Left renal pelvis (tissue), 4 donors: ENCODE measurements at places on chromosomes 2 and 18.

DNA sequence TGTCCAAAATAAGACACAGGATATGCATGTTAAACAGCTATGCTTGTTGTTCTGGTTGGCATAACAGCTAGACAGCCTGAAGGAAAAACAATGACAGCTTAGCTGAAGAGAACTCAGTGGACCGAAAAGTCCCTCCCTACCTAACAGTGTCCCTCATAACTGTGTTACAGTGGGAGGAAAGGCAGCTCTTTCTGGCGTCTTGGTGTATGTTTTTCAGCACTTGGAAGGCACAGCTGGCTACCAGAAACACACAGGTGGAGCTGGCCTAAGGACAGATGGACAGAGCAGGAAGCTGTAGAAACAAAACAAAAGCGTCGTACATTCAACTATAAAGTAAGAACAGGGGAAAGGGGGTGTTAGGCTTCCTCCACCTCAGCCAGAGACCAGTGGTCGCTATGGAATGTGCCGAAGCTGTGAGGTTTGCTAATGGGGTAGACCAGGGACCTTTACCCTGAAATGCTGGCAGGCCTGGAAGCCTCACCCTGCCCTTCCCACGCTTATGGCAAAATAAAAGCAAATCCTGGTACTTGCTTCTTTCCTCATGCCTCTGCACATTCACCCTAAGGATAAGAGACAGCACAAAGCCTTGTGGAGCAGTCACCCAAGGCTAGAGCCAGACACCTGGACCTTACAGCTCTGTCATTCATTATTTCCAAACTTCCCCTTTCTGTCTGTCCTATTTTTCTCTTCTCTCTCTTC is 103.5 kb upstream of the TRIB2 start:
- DNase-seq, result peak; percentile 65

DNA sequence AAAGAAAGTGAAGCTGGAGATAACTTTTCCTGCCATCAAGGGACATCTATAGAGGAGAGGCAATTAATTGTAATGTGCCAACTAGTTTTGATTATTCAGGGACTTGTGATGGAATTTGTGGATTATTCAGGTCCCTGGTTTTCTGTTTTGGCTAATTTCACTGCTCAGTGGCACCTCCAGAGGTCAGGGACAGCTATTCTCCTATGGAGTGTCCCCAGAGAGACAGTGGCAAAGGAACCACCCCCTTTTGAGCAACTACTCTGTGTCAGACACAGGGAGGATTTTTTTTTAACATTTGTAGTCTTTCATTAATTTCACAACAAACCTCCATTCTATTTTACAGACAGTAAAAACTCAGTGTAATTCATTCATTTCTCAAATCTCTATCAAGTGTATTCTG is 206.0 kb upstream of the SPRED2 start:
- DNase-seq, result no peak

DNA sequence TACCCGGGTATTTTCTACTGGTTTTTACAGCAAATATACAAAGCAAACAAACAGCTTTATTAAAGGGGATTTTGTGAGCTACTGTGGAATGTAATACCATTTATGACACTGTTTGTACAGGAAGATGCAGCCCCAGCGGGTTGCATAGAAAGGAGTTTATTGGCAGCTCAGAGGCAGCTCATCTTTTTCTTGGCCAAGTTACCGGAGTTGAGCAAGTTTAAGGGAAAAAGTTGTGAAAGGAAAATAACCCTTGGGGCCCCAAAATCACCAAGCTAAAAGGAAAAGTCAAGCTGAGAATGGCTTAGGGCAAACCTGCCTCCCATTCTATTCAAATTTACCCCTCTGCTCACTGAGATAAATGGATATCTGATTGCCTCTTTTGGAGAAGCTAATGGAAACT is 60.8 kb downstream of the MOB4 start:
- DNase-seq, result no peak

DNA sequence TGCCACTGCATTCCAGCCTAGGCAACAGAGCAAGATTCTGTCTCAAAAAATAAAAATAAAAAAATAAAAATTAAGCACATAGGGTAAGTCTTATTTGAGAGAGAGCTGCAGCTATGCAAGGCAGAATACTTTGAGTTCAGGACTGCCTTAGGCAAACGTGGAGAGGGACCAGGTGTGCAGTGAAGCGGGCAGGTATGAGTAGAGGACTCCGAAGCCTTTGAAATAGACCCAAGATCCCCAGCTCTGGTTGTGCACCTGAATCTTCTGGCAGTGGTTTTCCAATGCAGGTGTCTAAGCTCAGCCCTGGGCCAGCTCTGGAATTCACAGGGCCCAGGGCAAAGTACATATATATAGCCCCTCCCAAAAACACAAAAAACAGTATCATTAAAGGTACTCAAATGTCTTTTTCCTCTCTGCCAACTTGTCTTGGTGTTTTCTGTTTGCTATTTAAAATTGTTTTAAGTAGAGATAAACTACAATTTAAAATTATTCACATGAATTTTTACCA is 21.2 kb downstream of the TGIF1 start:
- no peak for DNase-seq

DNA sequence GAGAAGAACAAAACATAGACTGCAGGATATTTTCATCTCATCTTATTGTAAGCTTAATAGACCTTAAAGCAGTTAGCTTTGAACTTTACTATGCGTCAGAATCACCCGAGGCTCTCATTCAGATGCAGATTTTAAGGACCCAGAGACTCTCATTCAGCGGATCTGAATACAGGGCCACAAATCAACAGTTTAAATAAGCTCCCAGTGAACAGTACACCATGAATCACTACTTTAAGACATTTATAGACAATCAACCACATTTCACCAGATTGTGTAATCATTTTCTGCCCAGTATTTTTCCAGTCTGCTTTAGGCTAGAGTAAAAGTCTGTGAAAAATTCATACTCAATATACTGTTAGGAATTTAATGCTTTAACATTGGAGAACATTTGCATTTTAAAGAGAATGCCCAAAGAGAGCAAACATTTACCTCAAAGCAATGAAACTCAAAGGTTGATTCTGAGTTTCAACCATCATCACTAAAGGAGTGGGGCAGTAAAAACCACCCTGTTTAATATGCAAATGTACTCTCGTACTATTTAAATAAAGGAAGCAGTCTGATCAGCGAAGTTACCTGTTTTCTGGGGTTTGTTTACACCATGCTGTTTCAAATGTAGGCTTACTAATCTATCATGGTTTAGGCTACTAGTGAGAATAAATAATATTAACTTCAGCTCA is 11.0 kb upstream of the ALPK2 start:
- no peak for DNase-seq

GRCh38 chr18:47286776-47287410 is 35.4 kb upstream of the SKOR2 start:
- no peak for DNase-seq

GRCh38 chr18:35949903-35950627 is 22.4 kb upstream of the RMP24 start:
- DNase-seq, result peak; percentile 59
